ENCODE measurements at places on chromosomes 2 and 18.
A peak's percentile ranks its signal among the peaks of the same experiment; 100 is the strongest.

DNA sequence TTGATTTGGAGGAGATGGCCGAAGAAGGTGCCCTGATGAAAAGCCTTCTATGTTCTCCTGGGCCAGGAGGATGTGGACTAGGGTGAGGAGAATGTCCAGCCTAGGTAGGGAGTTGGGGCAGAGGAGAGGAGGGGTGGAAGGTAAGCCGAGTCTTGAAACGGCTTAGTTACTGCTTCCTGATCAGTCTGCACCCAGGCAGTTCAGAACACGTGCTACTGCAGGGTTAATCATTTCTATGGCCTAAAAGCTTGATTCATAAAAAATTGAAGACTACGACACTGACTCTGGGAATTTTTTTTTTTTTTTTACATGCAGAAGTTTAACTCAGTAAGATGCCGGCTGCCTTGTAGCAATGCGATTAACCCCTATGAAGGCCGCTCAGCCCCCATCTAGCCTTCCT, 125.3 kb downstream of the TMEM163 start:
- no peak for DNase-seq

DNA sequence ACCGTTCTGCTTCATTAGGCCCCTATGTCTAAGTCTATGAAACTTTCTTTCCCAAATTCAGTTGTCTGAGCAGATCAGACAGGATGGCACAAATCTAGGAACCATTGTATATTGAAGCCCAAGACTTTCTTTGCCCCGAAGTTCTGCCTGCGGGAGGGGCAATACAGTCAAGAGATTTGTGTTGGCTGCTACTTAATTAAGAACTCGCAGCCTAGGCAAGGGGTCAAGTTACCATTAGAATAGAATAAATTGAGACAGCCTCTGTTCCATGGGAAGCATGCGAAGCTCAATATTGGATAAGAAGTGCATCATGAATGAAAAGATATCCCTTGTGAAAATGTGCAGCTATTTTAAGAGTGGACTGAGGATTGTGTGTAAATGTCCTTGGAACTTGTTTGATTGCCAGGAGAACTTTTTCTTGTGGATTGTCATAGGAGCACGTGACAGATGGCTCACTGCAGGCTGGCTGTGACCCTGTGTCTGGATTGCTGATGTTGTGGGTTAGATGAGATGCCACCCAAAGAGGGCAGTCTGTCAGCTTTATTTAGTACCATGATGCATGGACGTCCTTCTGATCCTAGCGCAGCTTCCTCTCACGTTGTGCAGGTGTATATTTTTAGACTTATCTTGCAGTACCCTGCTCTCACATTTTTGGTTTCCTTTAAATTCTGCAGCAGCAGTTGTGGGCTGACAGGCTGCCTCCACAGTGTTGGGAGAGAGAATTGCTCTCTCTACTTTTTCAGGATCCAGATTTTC, 30.9 kb downstream of the HAUS1 start:
- DNase-seq = no peak

DNA sequence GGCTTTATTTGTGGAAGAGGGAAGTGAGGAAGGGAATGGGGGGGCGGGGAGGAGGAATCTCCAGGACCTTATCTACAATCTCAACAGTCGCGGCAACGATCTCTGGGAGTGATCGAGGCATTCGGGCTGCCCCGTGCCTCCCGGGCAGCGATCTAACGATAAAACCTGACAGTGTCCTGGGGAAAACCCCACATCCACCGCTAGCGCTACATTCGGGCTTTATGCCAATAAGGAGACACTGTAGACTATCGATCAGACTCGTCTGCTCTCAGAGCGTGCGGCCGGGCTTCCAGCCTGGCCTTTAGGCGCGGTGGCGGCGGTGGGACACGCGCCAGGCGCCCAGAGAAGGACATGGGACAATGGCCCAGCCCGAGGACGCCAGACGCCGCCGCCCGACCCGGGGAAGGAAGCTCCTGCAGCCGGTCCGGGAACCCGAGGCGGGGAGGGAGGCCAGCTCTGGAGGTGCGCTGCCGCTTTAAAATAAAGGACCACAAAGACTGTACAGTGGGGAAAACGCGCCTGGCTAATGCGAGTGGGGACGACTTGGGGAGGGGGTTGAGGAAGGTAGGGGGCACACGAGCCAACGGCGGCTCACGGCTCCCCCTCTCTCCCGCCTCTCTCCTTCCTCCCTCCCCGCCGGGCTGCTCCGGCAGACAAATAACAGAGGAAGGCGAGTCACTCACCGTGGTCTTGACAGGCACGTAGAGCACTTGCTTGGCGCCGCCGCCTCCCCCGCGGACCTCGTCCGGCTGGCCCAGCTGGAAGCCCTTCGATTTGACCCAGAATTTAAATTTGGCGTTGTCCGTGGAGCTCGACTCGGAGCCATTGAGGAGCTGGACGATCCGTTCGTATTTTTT, 2.2 kb downstream of the NOL4 start:
- no peak for DNase-seq

- peak; percentile 78 for DNase-seq
These were observed at the start of gene QPCT for GRCh38 chr2:37344453-37345361. Gene QPCT (plus strand): TSS chr2:37344630. CDS start chr2:37344732, 102 bp downstream.

GRCh38 chr2:162232671-162233070, 10.6 kb downstream of the FAP start:
- no peak for DNase-seq

GRCh38 chr18:76619621-76620315, 124.7 kb upstream of the ZNF516 start:
- DNase-seq = no peak

- DNase-seq = no peak
These were observed 97.7 kb upstream of the CYP1B1 start for GRCh38 chr2:38173683-38174082.

GRCh38 chr2:39368846-39369245, 68.2 kb downstream of the MAP4K3 start:
- DNase-seq = peak; percentile 4

DNA sequence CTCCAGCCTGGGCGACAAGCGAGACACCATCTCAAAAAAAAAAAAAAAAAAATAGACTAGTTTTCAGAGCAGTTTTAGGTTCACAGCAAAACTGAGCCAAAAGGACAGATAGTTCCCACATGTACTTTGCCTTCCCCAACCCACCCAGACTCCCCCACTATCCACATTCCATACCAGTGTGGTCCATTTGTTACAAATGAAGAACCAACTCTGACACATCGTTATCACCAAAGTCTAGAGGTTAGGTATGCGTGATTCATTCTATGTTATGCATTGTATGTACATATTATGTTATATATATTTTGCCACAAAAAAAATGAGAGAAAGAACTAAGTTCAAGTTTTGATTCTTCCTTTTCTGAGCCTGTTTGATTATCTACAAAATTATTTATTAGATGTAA, 3.5 kb downstream of the DUSP11 start:
- no peak for DNase-seq

GRCh38 chr18:55695091-55695490, 107.1 kb upstream of the TCF4 start:
- DNase-seq = no peak

DNA sequence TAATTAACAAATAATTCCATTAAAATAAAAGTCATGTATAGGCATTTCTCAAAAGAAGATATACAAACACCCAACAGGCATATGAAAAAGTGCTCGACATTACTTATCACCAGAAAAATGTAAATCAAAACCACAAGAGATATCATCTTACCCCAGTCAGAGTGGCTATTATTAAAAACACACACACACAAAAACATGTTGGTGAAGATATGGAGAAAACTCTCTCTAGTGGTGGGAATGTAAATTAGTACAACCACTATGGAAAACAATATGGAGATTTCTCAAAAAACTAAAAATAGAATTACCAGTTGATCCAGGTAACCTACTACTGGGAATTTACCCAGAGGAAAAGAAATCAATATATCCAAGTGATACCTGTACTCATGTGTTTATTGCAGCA, 966.3 kb upstream of the POU3F3 start:
- DNase-seq = no peak

GRCh38 chr18:48732767-48733424, 194.1 kb downstream of the CTIF start:
- DNase-seq = no peak

GRCh38 chr18:48475635-48476549, 62.9 kb upstream of the CTIF start:
- DNase-seq = peak; percentile 26

GRCh38 chr2:151907286-151908203, 79.3 kb upstream of the ARL5A start:
- DNase-seq = no peak

DNA sequence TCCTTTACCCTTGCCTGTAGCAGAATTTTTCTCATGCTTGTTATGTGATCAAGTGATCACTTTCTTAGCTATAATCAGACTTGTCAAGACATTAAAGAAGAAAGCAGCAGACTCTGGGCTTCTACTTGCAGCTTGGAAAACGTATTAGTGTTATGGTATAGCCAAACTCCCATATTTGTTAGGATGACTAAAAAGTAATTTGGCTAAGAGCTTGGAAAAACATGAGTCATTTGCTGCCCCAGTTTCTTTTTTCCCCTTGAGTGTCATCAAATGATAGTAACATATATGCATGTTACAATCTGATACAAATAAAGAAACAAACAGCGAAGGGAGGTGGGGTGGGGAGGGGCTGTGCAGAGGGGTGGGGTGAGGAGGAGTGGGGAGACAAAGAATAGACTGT, 155.5 kb downstream of the IKZF2 start:
- no peak for DNase-seq

DNA sequence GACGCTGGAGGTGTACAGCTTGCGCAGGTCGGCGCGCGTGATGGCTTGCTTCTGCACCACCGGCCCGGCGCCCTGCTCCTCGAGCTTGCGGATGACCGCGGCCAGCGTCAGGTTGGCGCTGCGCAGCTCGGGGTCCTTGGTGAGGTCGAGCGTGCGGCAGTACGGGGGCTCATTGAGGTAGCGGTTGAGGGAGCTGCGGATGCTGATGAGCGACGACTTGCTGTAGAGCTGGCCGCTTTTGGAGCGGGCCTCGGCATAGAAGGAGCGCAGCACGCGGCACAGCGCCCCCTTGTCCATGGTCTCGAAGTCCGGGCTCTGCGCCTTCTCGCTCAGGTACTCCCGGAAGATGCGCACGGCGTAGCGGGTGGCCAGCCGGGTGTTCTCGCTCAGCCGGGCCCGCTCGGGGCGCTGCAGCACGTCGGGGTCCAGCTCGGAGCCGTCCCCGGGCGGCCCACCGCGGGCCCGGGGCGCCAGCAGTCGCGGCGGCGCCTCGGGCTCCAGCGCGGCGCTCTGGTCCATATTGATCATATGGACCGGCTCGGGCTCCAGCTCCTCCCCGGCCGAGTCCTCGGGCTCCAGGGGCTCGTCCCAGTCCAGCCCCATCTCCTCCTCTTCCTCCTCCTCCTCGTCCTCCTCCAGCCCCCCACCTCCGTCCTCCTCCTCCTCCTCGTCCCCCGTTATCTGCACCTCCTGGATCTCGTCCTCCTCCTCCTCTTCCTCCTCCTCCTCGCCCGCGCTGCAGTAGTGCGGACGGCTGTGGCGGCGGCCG, 523 bp downstream of the KCTD1 start:
- peak; percentile 55 for DNase-seq

GRCh38 chr2:208033701-208034502, 8.6 kb upstream of the PLEKHM3 start:
- DNase-seq = peak; percentile 54

DNA sequence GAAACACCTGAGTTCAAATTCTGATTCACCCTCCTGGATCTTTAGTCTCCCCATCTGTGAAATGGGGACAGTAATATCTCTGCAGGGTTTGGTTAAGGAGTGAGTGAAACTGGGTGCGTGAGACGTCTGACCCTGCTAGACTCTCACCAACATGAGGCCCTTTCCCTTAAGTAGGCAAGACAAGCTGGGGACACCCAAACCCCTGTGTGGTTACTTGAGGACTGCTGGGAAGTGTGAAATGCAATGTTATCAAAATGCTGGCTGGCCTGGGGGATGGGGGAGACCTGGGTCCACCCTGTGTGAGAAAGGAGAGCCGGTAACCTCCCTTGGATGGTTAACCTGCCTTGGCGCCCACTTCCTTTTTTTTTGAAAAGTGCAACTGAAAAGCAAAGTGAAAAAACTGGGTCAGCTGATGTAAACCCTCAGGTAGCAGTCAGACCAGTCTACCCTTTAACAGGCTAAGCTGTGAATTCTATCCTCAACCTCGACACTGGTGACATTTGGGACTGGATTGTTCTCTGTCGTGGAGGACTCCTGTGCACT, 82.3 kb downstream of the INPP5D start:
- DNase-seq = peak; percentile 15

GRCh38 chr2:165601928-165602521, 132.5 kb downstream of the CSRNP3 start:
- no peak for DNase-seq

DNA sequence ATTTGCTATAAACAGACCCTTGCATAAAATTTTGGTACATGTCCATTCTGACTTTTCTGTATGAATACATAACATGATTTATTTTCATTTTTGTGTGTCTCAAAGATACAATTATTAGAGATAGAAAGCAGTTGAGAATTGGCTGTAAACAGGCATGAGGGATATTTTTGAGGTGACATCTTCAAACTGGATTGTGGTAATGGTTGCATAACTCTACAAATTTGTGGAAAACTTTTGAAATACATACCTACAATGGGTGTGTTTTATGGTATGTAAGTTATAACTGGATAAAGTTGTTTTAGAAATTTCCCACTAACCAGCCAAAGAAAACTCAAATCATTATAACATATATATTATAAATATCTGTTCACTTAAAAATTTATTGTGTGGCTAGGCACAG, 39.6 kb downstream of the GREB1L start:
- no peak for DNase-seq

DNA sequence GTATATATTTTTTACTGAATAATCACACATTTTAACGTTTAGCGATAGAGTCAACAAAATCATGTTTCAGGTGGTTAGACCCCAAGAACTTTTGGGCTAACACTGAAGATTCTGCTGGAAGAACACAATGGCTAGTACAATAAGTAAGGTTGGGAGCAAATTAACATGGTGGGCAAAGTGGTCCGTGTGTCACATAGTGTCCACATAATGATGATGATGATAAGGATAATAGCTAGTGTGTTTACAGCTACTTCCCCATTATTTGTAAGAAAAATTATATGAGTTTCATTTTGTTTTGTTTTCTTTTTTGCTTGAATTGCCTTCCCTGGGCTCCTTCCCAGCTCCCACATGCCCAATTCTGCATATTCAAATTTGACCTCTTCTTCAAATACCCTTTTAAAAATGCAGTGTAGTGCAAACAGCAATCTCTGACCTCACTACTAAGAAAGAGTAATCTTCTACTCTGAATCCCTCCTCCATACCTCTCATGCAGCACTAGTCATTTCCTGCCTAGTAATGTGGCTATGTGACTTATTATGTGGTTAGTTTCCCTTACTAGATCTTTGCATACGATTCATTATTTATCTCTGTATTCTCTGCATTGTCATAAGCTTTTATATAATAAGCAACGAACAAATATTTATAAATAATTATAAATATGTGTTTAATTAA, 16.9 kb upstream of the VPS54 start:
- DNase-seq = peak; percentile 39

GRCh38 chr2:135840601-135841000, 3.6 kb upstream of the LCT start:
- DNase-seq = no peak

DNA sequence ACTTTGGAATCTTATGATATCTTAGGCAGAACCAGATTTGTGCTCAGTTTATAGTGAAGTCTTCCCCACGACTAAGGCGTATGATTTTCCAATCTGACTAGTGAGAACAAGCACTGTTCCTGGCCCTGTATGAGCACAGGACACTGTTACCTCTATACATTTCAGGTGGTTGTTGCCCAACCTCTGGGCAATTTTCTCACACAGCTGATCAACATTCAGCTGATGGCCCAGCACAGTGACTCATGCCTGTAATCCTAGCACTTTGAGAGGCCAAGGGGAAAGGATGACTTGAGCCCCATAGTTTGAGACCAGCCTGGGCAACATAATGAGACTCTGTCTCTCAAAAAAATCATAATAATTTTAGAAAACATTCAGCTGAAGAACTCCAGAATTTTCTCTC, 119.5 kb downstream of the ASXL3 start:
- no peak for DNase-seq

- DNase-seq = no peak
These were observed 22.3 kb upstream of the ITM2C start for GRCh38 chr2:230842473-230842872.
